ENCODE measurements at places on chromosomes 3 and 15.

GRCh38 chr3:184942735-184943134 lies 130.8 kb downstream of the VPS8 start:
- H3K27ac ChIP-seq, result no peak overlapping the region
- no peaks in the 10 kb centered on the region for H3K27me3 ChIP-seq
- H3K36me3 ChIP-seq, result no peaks in the 10 kb centered on the region
- H3K4me1 ChIP-seq, result no peaks in the 10 kb centered on the region
- DNase-seq, result no peak
- H3K4me3 ChIP-seq, result no peak overlapping the region

DNA sequence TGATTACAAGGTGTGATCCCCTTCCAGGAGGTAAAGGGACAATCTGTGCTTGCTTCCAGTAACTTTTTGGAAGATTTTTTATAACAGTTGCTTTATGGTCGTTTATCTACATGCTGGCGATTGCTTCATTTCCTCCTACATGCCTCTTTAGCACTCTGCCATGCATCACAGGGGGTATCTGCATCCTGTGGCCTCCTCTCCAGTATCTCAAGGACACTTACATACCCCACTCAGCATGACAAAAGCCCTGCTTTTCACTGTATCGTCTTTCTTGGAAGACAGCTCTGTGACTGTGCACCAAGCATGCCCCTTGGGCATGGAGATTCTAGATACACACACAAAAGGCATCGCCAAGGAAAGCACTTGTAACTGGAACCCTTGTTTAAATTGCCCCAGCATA lies 25.3 kb downstream of the CAPN3 start:
- H3K4me3 ChIP-seq, result no peak overlapping the region
- H3K27me3 ChIP-seq, result no peaks in the 10 kb centered on the region
- no peaks in the 10 kb centered on the region for H3K36me3 ChIP-seq
- H3K27ac ChIP-seq, result no peak overlapping the region
- H3K4me1 ChIP-seq, result no peaks in the 10 kb centered on the region

GRCh38 chr3:167936019-167936418 lies 159.7 kb downstream of the GOLIM4 start:
- H3K36me3 ChIP-seq, result no peaks in the 10 kb centered on the region
- H3K4me3 ChIP-seq, result no peak overlapping the region
- H3K4me1 ChIP-seq, result no peaks in the 10 kb centered on the region
- DNase-seq, result peak; percentile 6
- no peaks in the 10 kb centered on the region for H3K27me3 ChIP-seq

GRCh38 chr3:189771842-189772450 lies 140.8 kb downstream of the TP63 start:
- H3K36me3 ChIP-seq, result no peaks in the 10 kb centered on the region
- H3K27me3 ChIP-seq, result no peaks in the 10 kb centered on the region
- no peak overlapping the region for H3K4me3 ChIP-seq
- DNase-seq, result no peak
- no peaks in the 10 kb centered on the region for H3K4me1 ChIP-seq

- DNase-seq, result no peak
- H3K27ac ChIP-seq, result no peak overlapping the region
- no peaks in the 10 kb centered on the region for H3K36me3 ChIP-seq
- H3K4me1 ChIP-seq, result no peaks in the 10 kb centered on the region
- H3K4me3 ChIP-seq, result no peak overlapping the region
- H3K27me3 ChIP-seq, result no peaks in the 10 kb centered on the region
Observed at GRCh38 chr3:906739-907138, 186.1 kb upstream of the CNTN6 start.

DNA sequence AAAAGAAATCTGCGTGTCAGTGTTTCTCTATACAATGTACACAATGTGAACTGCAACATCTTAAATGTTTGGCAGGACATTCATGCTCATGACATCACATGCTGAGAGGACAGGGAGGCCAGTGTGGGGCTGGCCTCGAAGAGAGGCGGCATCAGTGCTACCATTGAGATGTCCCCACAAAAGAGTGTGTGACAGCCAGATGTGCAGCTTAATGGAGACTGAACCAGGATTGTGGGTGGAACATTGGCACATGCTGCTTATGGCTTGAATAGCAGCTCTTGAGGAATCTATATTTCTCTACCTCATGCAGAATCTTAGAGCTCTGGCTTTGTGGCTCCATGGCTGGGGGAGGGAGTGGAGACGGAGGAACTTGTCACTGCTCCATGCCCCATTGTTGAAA lies 18.5 kb downstream of the CLDN11 start:
- no peak overlapping the region for H3K4me3 ChIP-seq
- DNase-seq, result no peak
- H3K27ac ChIP-seq, result no peak overlapping the region
- H3K4me1 ChIP-seq, result no peaks in the 10 kb centered on the region
- no peaks in the 10 kb centered on the region for H3K27me3 ChIP-seq

- H3K36me3 ChIP-seq, result no peaks in the 10 kb centered on the region
- H3K27ac ChIP-seq, result no peak overlapping the region
- no peak for DNase-seq
- H3K4me3 ChIP-seq, result no peak overlapping the region
- H3K4me1 ChIP-seq, result peaks cover 4% of the 10 kb centered on the region
- H3K27me3 ChIP-seq, result no peaks in the 10 kb centered on the region
Observed at GRCh38 chr3:53998980-53999379, 107.3 kb upstream of the SELENOK start.

DNA sequence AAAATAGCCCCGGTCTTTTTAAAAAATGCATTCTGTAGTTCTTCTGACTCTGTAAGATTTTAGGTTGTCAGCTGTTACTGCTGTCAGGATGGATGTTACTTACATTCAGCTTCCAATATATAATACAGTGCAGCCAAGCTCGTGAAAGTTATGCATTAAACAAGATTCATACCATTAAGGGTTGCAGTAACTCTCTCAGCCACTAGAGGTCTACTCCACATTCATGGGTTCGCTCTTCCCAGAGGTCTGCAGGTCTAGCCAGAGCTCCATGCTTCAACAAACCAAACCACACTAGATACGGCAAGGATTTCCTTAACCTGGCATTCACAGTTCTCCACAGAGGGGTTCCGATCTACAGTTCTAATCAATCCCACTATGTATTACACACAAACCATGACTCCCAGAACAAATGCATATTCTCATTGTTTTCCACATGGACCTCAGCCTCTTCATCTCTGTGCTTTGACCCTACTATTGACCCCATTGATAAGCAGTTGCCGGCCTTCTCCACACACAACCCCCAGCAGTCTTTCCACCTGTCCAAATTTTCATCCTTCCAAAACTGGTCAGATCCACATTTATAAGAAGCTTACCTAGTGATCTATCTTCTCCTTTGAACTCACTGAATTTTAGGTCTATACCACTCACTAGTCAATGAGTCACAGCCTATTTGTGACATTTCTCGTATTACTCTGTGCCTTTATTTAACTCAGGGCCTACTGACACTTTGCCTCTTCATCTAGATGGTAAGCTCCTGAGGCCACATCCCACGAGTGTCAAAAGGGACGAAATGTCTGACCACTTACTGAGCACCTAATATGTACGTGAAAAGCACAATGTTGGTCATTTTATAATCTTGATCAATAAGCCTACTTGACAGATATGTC lies 33.7 kb downstream of the RORA start:
- H3K4me3 ChIP-seq, result no peak overlapping the region
- no peak overlapping the region for H3K27ac ChIP-seq
- H3K4me1 ChIP-seq, result no peaks in the 10 kb centered on the region
- no peaks in the 10 kb centered on the region for H3K27me3 ChIP-seq
- no peak for DNase-seq

DNA sequence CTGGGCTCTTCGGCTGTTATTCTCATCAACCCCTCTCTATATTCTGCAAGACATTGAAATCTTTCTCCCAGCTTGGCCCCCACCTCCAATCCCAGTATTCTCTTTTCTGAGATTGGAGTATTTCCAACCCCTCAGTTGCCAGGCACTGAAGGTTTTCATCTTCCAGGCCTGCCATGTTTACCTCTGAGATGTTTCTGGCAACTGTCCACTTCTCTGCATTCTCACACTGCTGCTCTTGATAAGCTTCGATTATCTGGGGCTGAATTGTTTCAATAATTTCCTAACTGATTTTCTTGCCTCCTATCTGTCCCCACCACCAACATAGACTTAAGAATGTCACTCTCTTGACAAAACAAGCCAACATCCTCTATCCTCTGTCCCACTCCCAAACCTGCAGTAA lies 1.4 kb upstream of the GPR156 start:
- H3K4me1 ChIP-seq, result peaks cover 9% of the 10 kb centered on the region
- no peak overlapping the region for H3K27ac ChIP-seq
- H3K27me3 ChIP-seq, result peaks cover 6% of the 10 kb centered on the region
- H3K4me3 ChIP-seq, result no peak overlapping the region
- no peak for DNase-seq

DNA sequence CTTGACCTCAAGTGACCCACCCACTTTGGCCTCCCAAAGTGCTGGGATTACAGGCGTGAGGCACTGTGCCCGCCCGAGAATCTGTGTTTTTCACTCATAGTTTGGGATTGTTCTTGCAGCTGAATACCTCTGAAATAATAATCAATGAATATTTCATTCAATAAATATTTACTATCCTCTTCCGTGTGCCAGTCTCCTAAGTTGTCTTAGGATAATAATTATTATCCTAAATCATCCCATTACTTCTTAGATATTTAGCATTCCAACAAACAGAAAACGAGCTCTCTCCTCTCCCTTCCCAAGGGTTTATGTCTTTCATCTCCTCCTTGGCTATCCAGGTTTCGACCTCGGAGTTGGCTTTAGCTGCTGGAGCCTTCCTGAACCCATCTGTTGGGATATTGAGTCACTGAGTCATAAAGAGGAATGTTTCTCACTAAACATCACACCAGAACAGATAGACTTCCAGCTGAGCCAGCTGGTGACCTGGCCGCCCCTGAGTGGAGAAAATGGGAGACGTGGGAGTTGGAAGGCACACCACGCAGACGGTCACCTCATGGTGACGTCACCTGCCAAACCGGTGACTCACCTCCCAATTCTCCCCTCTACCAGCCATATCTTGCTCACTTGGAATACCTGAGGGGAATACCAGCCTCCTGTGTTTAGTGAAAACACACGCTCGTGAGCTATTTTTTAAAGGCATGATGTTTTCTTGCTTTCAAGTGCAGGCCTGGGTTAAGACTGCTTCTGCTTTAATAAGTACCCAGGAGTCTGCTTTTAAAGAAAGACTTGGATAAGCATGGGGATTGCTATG lies 43.9 kb downstream of the BHLHE40 start:
- peak overlapping the region; percentile 65 for H3K27ac ChIP-seq
- peak; percentile 55 for DNase-seq
- peaks cover 24% of the 10 kb centered on the region for H3K4me1 ChIP-seq
- no peak overlapping the region for H3K4me3 ChIP-seq

DNA sequence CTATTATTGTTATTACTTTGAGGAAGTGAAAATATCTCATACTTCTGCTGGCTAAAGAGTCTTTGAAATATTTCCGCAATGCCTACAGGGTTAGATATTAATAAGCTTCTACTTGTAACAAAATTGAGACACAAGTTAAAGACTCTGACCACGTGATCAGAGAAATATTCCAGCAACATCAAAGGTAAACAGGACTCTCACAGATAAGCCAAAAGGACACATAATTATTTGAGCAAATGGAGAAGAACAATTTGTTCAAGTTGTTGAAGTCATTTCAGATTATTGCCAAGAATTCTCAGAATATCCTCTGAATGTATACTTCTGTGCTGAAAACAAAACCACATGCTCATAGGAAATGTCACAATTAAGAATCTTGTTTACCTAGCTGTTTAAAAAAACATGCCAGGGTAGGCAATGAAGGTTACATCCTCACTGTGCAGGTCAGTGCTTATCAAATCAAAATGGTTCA lies 225.8 kb upstream of the ALCAM start:
- peaks cover 14% of the 10 kb centered on the region for H3K4me1 ChIP-seq
- H3K36me3 ChIP-seq, result no peaks in the 10 kb centered on the region
- no peak overlapping the region for H3K4me3 ChIP-seq
- H3K27ac ChIP-seq, result no peak overlapping the region
- no peaks in the 10 kb centered on the region for H3K27me3 ChIP-seq

- H3K27me3 ChIP-seq, result no peaks in the 10 kb centered on the region
- H3K27ac ChIP-seq, result no peak overlapping the region
- no peak overlapping the region for H3K4me3 ChIP-seq
- H3K4me1 ChIP-seq, result peaks cover 37% of the 10 kb centered on the region
Observed at GRCh38 chr15:29686079-29686425, 136.2 kb downstream of the TJP1 start.

DNA sequence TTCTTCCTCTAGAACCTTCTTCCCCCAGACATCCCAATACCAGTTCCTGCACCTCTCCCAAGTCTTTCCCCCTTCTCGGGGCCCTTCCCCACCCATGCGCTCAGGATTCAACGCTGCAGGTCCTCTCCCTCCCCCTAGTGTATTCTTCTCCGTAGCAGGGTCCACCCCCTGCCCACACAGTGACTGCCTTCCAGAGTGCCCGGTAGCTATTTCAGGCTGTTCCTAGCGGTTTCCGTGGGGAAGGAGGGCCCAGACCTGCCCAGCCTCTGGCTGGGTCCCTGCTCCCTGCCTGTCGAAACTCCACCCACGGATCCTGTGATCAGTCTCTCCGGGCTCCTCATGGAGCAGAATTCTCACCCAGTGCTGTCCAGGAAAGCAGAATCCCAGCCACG lies 45.2 kb upstream of the SEC61A1 start:
- no peak overlapping the region for H3K4me3 ChIP-seq
- H3K36me3 ChIP-seq, result no peaks in the 10 kb centered on the region
- no peak for DNase-seq

DNA sequence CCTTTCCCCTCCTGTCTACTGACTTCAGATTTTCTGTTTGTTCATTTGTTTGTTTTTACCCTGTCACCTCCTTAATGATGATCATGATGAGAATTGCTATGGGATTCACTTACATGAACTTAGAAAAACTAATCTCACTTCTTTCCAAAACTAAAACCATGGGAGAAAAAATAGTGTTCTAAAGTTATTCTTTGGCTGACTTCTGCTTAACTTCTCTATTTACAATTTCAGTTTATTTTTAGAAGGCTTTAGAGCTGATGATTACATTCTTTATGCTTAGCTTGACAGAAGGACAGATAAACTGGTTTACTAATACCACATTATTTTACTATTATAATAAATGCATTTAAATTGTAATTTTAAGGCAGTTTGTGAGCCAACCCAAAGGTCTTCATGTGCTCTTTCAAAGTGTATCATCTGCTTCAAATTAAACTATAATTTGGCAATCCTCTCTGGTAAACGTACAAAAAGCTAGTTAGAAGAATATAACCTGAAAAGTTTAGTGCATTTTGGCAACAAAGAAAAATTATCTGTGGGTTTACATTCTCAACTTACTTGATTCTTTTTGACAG lies 676.8 kb upstream of the UBE2E2 start:
- H3K27me3 ChIP-seq, result no peaks in the 10 kb centered on the region
- H3K27ac ChIP-seq, result no peak overlapping the region
- no peak overlapping the region for H3K4me3 ChIP-seq
- no peak for DNase-seq
- H3K36me3 ChIP-seq, result no peaks in the 10 kb centered on the region

- no peak for DNase-seq
- no peaks in the 10 kb centered on the region for H3K36me3 ChIP-seq
- no peaks in the 10 kb centered on the region for H3K4me1 ChIP-seq
Observed at GRCh38 chr15:94375997-94376396, 144.6 kb downstream of the MCTP2 start.

- no peak overlapping the region for H3K27ac ChIP-seq
- H3K4me3 ChIP-seq, result no peak overlapping the region
- H3K27me3 ChIP-seq, result no peaks in the 10 kb centered on the region
- no peak for DNase-seq
- H3K36me3 ChIP-seq, result no peaks in the 10 kb centered on the region
Observed at GRCh38 chr3:137460944-137461343, 303.2 kb upstream of the SOX14 start.
